ENCODE measurements at places on chromosomes 2 and 18.
A peak's percentile ranks its signal among the peaks of the same experiment; 100 is the strongest.

GRCh38 chr18:26628017-26628416, 79.7 kb upstream of the KCTD1 start:
- no peak for DNase-seq

- peak; percentile 52 for DNase-seq
Measured at GRCh38 chr2:68653538-68653982, 10.2 kb downstream of the PROKR1 start.

- no peak for DNase-seq
Measured at GRCh38 chr2:214412679-214413078, 1.8 kb downstream of the VWC2L start.

- DNase-seq: no peak
Measured at GRCh38 chr18:56221195-56222065, 417.0 kb downstream of the TXNL1 start.

DNA sequence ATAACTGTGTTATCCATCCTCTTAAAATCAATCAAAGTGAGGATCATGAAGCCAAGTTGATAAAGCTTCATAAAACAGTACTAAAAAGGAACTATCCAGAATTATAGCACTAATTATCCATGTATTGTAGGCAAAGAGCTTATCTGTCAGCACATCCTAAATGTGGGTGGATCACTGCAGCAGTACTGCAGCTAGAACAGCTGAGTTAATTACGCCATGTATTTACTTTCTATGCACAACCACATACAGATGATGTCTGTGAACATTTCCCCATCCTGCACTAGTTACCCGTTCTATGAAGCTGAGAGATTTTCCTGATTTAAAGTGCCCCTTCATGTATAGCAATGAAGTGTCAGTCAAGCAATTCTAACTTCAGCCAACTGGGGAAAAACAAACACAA, 96.6 kb downstream of the RAPH1 start:
- DNase-seq: no peak

DNA sequence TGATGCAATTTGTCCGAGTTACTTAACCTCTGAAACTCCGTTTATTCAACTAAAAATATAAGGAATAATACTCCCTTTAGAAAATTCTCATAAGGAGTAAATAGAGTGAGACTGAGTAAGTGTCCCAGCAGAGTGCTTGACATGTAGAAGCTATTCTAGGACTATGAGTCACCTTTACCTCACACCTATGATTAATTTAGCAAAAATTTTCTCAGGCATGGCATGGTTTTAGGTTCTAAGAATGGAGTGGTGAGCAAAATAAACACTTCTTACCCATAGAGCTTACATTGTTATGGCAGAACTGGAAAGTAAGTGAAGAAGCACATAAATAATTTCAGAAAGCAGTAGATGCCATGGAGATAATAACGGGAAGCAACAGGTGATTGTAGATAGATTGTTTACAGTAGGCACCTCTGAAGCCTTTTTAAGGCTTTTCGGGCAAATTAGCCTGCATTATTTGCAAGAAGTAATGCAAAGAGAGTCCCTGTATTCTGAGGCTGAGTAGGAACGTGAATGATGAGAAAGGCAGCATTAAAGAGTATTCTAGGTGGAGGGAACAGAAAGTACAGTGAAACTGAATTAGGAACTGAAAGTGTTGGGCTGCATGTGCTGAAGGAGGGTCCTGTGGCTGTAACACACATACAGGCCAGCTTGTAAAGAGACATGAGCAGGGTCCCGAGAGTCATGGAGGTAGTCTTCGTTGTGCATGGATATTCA, 209.2 kb downstream of the ZNF407 start:
- DNase-seq: peak; percentile 91

DNA sequence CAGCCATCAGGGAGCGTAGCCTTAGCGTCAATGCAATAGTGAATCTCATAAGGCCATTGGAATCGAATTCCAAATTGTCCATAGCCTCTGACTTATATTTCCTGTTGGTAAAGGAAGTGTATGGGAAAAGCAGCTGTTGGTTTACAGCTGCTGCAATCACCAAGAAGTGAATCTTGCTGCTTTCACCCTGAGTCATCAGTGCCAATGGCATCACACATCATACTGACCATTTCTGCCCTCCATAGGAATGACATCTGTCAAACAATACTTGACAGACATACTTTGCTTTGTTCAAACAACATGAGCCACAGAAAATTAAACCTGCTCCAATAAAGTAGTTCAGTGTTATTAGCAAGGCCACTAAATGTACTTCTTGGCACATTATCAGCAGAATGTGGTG, 111.2 kb upstream of the KLHL29 start:
- peak; percentile 87 for DNase-seq

DNA sequence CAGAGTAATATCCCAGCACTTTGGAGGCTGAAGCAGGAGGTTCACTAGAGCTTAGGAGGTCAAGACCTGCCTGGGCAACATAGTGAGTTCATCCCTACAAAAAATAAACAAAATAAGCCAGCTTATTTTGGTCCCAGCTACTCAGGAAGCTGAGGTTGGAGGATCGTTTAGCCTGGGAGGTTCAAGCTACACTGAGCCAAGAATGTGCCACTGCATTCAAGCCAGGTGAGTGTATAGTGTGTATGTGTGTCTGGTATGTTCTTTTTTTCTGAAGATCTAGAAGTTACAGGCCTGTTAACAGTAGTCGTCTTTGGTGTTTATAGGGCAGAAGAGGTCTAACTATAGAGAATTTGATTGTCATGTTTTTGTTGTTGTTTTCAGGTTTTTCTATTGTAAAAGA, 40.2 kb downstream of the ZC3H15 start:
- peak; percentile 46 for DNase-seq

DNA sequence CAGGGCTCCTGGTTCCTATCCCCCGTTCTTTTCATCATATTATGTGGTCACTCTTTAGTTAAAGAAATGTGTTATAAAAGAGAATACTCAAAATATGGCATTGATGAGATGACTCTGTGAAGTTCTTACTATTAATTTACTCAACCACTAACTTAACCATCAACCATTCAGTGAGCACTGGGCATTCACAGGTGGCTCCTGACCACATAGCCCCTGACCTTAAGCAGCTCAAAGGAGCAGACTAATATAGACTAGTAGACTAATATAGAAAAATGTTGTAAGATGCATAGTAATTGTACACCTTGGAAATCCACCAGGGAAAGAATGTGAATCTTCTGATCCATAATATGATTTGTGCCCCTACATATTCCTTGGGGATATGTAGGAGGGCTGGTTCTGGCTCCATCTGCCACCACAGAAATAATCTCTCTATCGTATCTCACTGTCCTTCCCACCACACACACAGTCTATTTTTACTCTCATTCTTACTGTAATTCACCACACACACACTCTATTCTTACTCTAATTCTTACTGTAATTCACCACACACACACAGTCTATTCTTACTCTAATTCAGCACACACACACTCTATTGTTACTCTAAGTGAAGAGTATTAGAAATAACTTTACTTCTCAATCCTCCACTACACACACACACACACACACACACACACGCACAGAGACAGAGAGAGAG, 188.9 kb upstream of the ITGA4 start:
- DNase-seq: no peak

GRCh38 chr2:51108794-51109193, 76.9 kb upstream of the NRXN1 start:
- no peak for DNase-seq

- DNase-seq: peak; percentile 11
Measured at GRCh38 chr2:208711598-208711997, 305.0 kb downstream of the PTH2R start.

DNA sequence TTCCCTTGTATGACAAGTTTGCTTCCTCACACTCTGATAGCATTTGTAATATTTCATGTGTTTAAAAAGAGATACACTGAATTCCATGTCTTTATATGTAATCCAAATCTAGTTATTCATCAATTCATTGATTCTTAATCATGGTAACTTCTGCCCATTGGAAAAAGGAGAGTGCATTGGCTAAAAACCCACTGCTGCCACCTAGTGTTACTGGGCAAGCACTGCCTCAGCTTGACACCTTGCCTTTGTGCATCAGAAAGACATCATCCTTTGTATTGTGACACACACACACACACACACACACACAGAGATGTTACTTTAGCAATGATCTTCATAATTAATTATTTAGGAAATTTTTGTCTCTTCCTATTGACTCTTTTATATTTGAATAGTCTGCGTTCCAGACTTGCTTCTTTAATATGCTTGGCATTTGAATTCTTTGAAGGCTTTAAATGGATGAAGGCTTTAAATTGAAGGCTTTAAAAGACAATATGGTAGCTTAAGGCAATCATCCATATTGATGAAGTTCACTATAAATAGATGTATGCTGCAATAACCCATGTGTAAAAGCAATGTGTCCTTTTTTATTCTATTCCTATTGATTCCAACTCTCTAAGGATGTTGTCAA, 414.2 kb upstream of the CHST9 start:
- peak; percentile 68 for DNase-seq

GRCh38 chr2:173909846-173910245, 55.3 kb downstream of the SP3 start:
- DNase-seq: peak; percentile 14

DNA sequence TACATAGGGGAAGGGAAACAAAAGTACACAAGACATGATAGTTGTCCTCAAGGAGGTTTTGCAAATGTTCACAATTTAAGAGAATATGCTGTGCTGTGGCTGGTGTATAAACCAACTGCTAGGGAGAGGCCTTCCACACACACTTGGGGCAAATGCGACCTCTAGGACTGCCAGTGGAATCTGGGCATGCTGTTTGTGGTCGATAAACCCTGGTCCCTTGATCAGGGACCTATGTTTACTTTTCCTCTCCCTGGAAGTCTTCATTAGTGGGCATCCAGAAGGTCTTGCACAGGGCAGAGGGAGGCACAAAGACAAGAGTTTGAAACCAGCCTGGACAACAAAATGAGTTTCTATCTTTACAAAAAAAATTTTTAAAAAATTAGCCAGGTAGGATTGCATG, 7.3 kb upstream of the IL1B start:
- DNase-seq: no peak

GRCh38 chr2:231336700-231337099, 58.8 kb upstream of the B3GNT7 start:
- DNase-seq: no peak
